ENCODE measurements at places on chromosomes 13 and 19.

DNA sequence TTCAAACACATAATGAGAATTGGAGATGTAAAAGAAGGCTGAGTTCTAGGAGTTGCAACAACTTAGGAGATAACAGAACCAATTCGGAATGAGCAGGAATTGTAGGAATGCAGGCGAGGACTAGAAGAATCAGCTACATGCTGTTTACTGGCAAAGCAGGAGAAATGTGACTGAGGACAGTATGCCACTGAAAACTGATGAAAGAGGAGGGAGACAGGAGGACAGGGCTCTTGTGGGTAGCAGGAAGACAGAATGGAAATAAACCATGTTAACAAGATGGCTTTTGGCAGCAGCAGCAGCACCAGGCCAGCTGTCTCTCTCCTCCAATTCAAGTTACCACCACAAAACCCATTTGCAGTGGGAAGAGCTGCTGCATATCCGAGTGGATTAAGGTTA, 91.0 kb upstream of the SLC15A1 start:
- DNase-seq, result no peak

DNA sequence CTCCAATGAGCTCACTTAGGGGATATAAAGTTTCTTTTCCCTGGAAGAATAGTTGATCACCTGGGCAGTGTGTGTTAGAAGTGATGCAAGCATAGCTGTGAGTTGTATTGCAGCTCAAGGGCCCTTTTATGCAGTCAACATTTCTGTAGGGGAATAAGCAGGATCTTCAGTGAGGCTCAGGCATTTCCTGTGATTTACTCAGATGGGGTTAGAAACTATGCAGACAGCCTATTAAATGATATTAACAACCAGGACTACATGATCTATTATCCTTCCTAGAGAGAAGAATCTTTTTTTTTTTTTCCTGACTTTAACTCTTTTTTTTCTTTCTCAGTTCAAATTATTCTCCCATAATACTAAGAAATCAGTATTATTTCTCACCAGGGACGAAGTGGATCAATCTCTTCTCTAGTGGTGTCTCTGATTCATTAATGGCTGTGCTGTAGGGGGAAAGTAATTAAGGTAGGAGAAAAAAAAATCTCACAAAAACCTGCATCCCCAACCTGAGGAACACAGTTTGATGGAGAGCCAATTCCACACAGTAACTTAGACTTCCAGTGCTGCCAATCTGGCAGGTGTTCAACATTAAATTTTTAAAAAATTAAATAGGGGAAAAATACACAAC, 126.4 kb upstream of the SLC10A2 start:
- peak; percentile 18 for DNase-seq

DNA sequence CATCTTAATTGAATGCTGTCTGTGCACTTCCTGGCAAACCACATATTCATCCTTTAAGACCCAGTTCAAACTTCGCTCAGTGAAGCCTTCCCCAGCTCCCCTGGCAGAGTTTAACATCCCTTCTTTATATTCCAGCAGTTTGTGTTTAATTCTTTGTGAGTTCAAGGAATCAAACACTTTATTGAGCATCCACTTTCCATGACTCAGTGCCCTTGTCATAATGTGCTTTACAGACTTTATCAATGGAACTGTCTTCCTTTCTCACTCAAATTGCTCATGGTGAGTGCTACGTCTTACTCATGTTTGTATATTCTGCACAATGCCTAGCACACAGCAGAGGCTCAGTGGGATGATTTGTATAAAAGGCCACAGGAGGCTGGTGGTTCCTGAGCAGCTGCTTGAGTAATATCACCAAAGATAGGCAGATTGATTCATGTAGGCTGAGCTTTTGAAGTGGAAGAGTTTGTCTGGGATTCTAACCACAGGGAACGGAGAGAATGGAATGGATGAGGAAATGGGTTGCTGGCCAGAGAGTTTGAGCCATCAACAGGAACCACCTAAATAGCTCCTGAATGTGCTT, 44.2 kb downstream of the SERTM1 start:
- DNase-seq, result peak; percentile 37

DNA sequence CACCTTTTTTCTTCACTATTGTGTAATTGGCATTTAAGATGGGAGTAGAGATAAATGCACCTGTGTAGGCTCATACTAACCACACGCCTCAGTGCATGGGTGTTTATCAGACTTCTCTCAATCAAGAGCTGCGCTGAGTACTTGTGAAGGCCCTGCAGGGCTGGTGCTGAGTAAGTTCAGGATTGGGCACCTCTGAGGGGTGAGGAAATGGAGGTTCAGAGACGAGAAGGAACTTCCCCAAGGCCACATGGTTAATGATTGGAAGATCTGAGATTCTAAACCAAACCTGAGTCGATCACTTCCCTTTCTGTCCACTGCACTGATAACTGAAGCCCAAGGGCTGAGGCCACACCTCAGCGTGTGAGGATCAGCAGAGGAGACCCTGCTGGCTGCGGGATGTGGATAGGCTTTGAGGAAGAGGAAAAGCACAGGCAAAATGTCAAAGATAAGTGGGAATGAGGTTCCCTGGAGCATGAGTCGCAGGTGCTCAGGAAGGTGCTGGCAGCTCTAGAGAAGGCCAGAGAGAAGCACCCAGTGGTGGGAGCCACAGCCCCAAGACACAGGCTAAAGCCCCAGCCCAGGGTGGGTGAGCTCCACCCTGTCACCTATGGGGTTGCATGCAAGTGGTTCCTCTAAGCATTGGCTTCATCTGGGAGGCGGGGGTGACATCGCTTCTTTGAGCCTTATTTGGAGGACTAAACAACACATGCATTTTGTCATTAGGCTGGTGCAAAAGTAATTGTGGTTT, 32.3 kb upstream of the GJB6 start:
- no peak for DNase-seq

- DNase-seq, result no peak
Observed at GRCh38 chr13:26310003-26310402, 56.1 kb downstream of the CDK8 start.

DNA sequence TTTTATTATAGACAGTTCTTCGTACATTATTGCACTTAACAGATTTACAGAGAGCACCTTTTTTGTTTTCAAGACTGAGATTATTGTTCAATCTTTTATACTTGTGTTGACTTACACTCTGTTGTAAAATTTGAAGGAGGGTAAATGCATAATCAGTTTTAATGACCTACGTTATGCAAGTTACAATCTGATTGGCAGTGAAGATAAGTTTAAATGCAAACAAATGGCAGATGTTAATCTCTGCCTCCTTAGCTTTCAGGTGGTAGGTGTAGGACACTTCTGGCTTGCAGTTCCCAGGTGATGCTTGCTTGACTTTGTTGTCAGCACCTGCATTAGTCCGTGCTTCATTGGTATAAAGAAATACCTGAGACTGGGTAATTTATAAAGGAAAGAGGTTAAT, 424.9 kb downstream of the FGF9 start:
- DNase-seq, result no peak

DNA sequence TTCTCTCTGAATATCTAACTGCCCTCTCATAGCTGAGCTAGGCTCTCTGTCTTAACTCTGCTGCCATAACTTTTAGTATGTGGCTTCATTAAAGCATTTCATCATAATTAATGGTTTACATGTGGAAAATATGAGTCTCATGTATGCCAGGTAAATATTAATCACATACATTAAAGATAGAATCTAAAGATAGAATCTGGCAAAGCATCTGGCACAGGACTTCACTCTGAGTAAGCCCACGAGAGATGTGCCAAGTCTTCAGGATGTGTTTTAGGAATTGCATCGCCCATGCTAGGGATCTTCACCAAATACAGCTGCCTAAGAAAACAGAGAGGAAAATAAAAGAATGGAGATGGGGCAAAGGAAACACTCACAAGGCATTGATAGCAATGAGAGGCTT, 285.8 kb downstream of the DIAPH3 start:
- peak; percentile 52 for DNase-seq

DNA sequence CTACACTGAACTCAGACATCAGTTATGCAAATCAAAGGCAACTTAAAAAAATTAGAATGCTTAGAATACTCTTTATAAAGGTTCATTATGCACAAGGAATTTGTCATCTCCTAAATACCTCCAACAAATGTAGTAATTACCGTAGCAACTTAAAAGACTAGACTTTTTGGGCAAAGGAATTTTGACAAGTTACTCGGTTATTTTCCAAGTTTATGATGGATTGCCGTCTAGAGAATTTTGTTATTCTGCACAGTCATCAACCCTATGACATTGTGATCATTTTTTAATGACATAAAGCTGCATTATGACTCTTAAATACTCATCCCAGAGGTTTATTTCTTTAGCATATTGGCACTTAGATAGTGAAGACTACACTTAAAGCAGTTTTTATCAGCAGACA, 71.9 kb downstream of the TRPC4 start:
- DNase-seq, result peak; percentile 34

- DNase-seq, result no peak
Observed at GRCh38 chr19:22832031-22832762, at the start of gene ZNF723. Gene ZNF723, plus strand, starts transcription at chr19:22832291. Its CDS starts 89 bp downstream, at chr19:22832380.

- DNase-seq, result no peak
Observed at GRCh38 chr19:49631014-49631588, 8.8 kb downstream of the RRAS start.

DNA sequence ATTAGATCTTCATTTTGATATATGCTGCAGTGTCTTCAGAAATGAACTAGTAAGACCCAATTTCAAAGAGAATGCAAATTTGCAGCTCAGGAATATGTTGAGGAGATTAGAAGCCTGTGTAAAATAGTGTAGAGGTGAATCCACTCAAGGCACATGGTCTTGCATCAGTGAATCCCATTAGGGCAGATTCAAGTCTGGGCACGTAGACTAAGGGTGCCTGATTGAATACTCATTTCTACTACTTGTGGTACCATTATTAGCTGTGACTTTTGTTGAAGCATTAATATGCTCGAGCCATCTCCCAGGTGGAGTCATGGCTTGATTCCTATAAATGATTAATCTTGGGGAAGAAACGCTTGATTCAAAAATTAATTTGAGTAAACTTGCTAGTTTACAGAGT, 129.4 kb downstream of the AKAP11 start:
- DNase-seq, result no peak

DNA sequence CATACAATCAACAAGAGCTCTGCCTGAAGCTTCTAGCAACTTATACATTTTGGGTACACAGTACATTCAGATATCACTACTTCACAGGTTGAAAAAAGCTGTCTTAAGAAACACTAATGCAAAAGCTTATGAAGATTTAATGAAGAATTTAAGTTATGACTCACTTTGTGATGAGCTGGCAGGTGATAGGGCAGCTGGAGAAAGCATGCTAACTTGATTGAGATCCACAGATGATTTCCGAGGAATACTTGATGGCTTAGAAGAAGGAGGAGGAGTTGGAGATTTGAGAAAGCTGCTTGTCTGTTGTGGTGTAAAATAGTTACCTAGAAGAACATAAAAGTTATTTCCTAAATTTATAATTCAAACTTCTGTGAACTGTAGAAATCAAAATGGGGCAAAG, 23.3 kb downstream of the EXOSC8 start:
- DNase-seq, result no peak

- DNase-seq, result no peak
Observed at GRCh38 chr13:100124265-100124664, 35.4 kb downstream of the PCCA start.

DNA sequence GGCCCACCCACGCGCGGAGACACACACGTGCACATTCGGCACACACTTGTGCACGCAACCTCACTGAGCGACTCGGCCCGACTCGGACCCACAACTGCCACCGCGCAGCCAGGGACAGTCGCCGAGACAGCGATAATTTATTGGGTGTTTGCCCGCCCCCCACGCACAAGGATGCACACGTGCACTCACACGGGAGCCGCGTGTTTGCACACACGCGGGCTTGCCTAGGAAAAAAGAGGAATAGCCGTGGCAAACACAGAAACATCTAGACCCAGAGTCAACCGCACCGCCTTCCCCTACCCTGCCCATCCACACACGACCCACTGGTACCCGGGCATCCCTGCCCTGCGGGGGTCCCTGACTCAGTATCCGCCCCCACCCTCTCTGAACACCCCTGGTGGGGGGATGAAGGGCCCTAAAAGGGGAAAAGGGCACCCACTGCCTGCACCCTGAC, 1.1 kb upstream of the SSBP4 start:
- no peak for DNase-seq

- no peak for DNase-seq
Observed at GRCh38 chr19:15248106-15248505, 15.9 kb upstream of the EPHX3 start.

DNA sequence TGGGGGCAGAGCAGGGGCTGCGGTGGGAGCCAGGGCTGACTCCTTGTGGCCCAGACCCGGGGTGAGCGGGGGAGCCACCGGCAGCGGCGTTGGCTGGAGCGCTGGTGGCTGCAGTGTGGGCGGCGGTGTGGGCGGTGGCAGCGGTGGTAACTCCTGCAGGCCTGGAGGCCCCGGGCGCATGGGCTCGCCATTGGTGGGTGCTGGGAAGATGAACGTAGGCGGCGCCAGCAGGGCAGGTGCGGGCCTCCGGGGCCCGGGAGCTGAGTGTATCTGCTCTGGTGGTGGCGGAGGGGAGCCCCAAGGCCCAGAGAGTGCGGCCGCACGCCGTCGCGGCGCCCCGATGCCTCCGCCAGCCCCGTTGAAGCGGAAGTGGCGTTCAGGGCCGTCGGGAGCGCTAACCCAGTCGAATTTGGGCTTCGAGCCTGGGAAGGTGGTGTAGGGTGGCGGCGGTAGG, 2.0 kb downstream of the GGN start:
- DNase-seq, result no peak

DNA sequence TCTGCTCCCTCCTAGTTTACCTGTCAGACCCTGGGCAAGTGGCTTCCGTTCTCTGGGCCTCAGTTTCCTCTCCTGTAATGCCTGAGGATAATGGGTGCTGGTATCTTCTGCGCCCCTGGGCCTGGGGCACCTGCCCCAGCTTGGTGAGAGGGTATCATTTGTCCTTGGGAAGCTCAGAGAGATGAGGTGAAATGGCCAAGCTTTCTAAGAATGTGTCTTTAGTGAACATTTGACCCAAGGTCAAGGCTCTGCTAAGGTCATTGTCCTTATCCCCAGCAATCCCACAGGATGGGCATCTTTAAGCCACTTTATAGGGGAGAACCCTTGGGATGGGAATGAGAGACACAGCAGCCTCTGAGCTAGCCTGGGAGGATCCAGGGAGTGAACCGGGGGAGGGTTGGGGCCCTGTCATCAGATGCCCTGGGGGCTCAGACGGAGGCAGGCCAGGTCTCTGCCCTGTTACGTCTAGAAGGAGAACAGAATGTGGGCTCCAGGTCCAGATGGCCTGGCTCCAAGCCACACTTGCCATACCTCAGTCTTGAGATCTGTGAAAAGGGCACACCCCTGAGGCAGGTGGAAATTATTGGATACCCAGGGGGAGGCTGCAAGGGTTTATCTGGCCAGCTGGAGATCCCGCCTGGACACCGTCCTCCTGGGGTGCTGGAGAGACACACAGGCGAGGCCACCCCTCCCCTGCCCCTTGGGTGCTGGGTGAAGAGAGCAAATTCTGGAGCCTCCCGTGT, 1.1 kb upstream of the NFIC start:
- DNase-seq, result no peak

GRCh38 chr13:73704587-73704986, 429.6 kb downstream of the KLF12 start:
- no peak for DNase-seq

DNA sequence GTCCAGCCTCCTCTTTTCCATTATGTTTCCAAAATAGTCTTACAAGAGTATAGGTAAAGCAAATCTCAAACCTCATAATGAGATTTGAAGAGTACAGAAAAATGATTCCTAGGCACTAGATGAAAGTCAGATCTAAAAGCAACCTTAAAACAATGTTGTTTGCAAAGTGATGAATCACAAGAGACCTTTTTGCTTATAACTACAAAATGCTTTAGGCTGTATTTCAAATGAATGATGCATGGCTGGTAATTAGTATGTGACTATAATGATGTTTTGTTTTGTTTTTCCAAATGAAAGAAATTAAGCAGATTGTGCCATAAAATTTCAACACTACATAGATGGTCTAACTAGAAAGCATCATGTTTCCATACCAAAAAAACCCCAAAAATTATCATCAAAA, 272.7 kb downstream of the DIAPH3 start:
- DNase-seq, result no peak
